ENCODE measurements at places on chromosomes 11 and 22. TPM values are rescaled to one million over a fixed set of nuclear protein-coding genes. Genes with fewer than 3 reads are reported as not detected.

The OR51B2 gene
- not detected for total RNA-seq

The RHOD gene
- total RNA-seq = 269 TPM

The OPCML gene
- total RNA-seq = not detected

The WBP2NL gene
- not detected for total RNA-seq

The CCDC90B gene
- total RNA-seq = 45.4 TPM

The SLC25A17 gene
- 23.3 TPM for total RNA-seq

The MS4A7 gene
- total RNA-seq = not detected

The OR5B21 gene
- total RNA-seq = not detected

The ELFN2 gene
- 1.9 TPM for total RNA-seq

The PTPRJ gene
- total RNA-seq = 4.9 TPM

The GSTT2 gene
- not detected for total RNA-seq

The HOATZ gene
- total RNA-seq = not detected

The XKR3 gene
- total RNA-seq = not detected

The MUC5B gene
- not detected for total RNA-seq

The MS4A14 gene
- not detected for total RNA-seq

The CEND1 gene
- not detected for total RNA-seq

The POU2AF2 gene
- not detected for total RNA-seq

The TNNT3 gene
- total RNA-seq = not detected

The SCN4B gene
- total RNA-seq = 7.8 TPM

The OR8D1 gene
- total RNA-seq = not detected

The PHF21B gene
- total RNA-seq = not detected

The OR51A4 gene
- total RNA-seq = not detected

The INS gene
- total RNA-seq = not detected

The SCGB1C1 gene
- not detected for total RNA-seq

The FGF3 gene
- total RNA-seq = not detected

The SPDYC gene
- total RNA-seq = not detected

The SAA1 gene
- 160 TPM for total RNA-seq

The PKP3 gene
- total RNA-seq = 373 TPM

The RPS6KB2 gene
- 71.9 TPM for total RNA-seq

The NR1H3 gene
- total RNA-seq = 12.4 TPM

The OR52I2 gene
- total RNA-seq = not detected

The OR5A1 gene
- total RNA-seq = not detected

The MS4A12 gene
- not detected for total RNA-seq

The RAB38 gene
- total RNA-seq = 151 TPM

The CREB3L1 gene
- 0.31 TPM for total RNA-seq

The KDM4D gene
- total RNA-seq = 1.2 TPM

The GRAMD1B gene
- total RNA-seq = not detected

The MMP10 gene
- 1.8 TPM for total RNA-seq

The PTGDR2 gene
- total RNA-seq = not detected
